GM19239 (cell line): ENCODE measurements at places on chromosomes 5 and 9.
A peak's percentile ranks its signal among the peaks of the same experiment; 100 is the strongest.

- DNase-seq: no peak
Measured at GRCh38 chr5:127586066-127586770, 62.7 kb upstream of the CTXN3 start.

DNA sequence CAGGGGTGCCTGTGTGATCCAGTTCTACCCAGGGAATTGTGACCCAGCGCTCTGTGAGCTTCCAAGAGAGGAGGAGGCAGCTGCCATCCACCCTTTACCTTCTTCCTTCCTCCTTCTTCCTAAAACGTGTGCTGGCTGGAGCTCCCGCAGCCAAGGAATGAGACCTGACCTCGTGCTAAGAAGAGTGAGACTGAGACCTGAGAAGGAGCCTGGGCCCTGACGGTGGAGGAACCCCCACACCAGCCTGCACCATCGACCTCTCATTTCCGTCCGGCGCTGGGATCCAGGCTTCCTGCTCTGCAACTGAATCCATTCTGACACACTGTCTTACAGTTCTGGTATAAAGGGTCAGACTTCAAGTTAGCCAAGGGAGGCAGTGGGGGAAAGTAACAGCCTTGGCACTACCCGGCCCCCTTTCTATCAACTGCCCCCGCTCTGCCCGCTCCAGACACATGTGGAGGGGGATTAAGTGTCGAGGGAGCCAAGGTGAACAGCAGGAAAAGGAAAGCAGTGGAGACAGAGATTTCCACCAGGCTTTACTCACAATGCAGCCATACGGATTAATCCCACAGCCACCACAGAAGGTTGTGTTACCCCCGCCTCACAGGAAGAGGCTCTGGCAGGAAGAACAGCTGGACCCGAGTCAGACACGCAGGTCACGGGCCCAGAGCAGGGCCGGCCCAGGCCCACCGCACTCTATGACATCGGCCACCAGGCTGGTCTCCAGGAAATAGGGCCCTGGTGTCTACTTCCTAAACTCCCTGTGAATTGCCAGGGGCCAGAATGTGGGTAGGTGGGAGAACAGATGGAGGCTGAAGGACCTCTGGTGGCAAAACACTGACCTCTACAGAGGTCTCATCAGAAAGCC lies 15.8 kb downstream of the MGAT1 start:
- no peak for DNase-seq

DNA sequence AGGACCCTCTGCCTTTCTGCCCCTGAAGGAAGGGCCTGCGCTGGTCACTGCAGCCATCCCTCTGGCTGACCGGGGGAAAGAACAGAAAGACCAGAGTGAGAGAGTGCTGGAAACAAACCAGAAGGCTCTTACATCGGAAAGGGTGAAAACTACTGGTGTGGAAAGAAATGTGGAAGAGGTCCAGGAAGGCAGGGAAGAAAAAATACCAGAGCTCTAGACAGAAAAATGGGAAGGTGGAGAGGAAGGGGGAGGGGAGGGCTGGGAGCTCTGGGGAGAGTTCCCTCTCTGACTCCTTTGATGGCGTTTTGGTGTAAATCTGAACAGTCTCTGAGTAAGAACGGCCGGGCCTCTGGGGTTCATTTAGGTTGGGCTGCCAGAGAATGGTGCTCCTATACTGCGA lies 47.7 kb downstream of the COL23A1 start:
- DNase-seq: no peak

GRCh38 chr9:134896834-134897583 lies 16.4 kb downstream of the FCN2 start:
- no peak for DNase-seq

- DNase-seq: no peak
Measured at GRCh38 chr9:113417370-113417769, 6.8 kb downstream of the C9orf43 start.

DNA sequence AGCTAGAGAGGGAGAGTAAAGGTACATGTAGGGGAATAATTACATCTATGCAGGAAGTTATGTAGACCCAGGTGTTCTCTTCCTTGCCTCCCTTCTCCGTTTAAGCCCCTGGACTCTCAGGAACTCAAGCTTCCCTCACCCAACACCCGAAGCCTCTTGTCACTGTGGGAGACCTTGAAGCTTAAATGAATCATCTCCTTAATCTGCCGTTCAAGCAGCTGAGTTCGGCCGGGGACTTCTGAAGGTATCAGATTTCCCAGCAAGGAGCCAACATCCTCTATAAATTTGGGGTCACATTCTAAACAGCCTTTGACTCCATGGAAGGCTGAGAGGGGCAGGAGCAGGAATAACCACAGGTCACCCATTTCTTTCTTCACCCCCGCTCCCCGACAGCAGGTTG lies 412 bp downstream of the IZUMO3 start:
- no peak for DNase-seq

DNA sequence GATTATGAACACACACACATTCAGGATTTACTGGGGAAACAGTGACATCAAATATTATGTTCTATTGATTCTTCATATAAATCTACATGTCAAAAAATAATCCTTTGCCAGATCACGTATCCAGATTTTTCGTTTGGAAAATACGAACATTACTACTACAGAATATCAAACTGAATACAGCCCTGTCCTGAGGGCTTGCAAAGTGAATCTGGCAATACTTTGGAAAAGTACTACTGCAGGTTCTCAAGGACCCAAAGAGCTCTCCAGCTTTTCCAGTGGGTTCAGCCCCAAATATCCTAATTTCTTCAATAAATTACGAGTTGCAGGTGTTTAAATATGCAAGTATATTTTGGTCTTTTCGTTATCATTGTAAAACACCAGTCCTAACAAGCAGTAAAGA lies 411 bp upstream of the NDUFS4 start:
- DNase-seq: no peak

GRCh38 chr9:134391319-134392231 lies 65.3 kb downstream of the RXRA start:
- DNase-seq: peak; percentile 68

GRCh38 chr5:95748133-95748532 lies 17.0 kb downstream of the RHOBTB3 start:
- no peak for DNase-seq

- no peak for DNase-seq
Measured at GRCh38 chr5:141547488-141547887, 58.6 kb downstream of the PCDHGC5 start.
